Cortex of kidney (tissue), 1 donor: ENCODE measurements at places on chromosomes 11 and 22.

DNA sequence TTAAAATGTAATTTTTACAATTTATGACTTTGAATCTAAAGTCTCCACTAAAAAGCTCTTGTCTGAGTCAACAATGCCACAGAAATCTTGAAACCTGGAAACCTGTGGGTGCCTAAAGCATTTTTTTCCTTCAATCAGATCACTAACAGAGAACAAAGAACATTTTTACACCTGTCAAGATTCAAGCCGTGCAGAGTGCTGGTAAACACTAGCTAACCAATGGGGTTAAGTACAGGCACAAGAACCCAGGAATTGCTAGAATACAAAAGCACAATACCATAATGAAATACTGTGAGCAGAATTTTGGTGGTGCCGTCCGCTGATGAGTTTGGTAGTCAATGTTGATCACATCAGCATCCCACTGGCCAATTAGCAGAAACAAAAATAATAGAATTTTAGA lies 380.3 kb upstream of the PITPNB start:
- DNase-seq: no peak

DNA sequence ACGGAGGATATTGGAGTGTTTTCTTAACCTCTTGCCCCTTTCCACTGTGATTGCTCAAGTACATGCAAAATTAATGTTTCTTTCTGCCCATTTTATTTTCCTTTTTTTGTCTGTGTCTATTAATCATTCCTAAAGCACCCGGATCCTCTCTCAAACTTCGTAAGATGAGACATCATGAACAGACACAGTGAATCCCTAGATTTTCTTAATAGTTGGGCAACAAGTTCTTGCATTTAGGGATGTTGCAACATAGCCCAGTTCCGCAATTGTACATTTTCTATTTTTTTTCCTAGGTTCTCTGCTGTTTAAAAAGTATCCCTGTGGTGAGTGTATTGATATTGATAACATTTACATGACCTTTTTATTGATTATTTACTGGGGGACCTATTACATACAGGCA lies 2.9 kb downstream of the FAM111A start:
- no peak for DNase-seq

DNA sequence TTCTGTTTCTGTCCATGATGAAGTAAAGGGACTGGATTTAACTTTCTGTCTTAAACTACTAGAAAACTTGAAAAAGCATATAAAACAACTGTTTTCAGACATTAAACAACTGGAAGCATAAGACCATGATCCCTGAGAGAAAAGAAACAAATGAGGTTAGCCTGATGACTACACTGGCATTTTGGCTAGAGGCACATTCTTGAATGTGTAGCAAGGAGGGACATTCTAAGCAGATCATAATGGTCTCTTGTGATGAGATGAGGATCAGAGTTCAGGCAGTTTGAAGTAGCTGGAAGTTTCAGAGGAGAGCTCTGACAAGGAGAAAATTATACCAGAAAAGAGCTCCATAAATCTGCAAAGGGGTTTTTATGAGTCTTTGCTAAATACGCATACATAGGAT lies 75.4 kb downstream of the AASDHPPT start:
- DNase-seq: no peak

DNA sequence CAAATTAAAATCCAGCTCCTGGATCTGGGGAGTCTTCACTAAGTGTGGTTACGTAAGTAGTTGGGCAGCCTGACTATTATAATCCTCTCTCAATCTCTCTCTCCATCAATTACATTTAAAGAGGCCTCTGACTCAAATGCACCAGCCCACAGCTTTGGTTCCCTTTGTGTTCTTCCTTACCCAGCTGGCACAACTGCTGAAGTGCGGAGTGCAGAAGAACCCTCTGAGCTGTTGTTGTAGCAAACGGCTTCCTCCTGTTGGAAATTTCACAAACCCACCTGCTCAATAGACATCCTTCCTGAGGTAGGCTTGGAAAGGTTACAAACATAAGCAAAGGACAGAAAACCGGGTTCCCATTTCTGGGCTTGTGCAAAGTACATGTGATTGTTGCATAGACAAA lies 17.0 kb upstream of the SORL1 start:
- DNase-seq: no peak

DNA sequence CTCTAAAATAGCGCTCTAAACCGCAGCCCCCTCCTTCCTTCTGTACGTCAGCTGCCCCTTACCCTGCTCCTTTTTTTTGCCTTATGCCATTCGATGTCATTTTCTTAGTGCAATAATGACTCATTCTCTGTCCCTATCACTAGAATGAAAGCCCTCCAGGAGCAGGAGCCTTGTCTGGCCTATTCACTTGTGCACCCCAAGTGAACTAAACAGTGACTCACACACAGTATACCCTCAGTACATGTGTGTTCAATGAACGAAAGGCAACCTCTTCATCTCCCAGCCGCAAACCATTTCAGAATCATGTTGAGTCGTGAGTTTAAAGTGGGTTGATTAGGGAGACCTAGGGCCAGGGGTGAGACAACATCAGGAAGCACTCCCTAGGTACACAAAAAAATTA lies 50.7 kb upstream of the SPATA19 start:
- DNase-seq: no peak

- no peak for DNase-seq
Measured at GRCh38 chr11:130874396-130874795, 41.9 kb downstream of the SNX19 start.

GRCh38 chr11:71263386-71263785 lies 11.0 kb upstream of the SHANK2 start:
- DNase-seq: no peak

DNA sequence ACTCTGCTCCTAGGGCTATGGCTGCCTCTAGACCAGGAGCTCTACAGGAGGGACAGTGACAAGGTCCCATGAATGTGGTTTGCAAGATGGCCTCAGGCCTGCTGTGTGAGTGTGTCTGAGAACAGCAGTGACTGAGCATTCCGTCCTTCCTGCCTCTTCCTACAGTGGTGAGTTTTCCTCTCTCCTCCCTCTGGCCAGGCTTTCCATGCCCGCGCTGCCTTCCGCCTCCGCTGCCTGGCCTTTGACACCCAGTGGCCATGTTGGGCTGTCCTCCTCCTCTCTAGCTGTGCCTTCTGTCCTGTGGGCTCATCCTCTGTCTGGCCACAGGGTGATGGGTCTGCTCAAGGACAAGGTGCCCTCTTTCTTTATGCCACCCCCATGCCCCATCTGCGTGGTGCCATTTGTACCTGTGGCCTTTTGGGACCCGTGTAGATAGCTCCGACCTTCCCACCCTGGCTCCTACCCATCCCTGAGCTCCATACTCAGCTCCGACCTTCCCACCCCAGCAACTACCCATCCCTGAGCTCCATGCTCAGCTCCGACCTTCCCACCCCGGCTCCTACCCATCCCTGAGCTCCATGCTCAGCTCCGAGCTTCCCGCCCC lies 970.4 kb downstream of the BRD1 start:
- no peak for DNase-seq

DNA sequence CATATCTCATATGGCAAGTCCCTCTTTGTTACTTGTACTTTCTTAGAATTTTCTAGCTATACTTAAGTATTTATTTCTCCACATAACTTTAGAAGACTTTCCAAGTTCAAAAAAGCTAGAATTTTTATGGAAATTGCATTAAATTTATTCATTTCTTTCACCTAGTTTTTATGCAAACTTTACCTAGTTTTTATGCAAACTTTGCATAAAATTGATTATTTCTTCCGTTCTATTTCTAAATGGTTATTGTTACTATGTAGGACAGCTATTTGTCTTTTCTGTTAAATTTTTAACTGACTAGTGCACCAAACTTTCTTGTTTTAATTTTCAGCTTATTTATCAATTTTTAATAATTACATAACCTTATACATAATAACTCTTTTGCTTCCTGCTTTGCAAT lies 3.2 kb upstream of the CREBZF start:
- no peak for DNase-seq

DNA sequence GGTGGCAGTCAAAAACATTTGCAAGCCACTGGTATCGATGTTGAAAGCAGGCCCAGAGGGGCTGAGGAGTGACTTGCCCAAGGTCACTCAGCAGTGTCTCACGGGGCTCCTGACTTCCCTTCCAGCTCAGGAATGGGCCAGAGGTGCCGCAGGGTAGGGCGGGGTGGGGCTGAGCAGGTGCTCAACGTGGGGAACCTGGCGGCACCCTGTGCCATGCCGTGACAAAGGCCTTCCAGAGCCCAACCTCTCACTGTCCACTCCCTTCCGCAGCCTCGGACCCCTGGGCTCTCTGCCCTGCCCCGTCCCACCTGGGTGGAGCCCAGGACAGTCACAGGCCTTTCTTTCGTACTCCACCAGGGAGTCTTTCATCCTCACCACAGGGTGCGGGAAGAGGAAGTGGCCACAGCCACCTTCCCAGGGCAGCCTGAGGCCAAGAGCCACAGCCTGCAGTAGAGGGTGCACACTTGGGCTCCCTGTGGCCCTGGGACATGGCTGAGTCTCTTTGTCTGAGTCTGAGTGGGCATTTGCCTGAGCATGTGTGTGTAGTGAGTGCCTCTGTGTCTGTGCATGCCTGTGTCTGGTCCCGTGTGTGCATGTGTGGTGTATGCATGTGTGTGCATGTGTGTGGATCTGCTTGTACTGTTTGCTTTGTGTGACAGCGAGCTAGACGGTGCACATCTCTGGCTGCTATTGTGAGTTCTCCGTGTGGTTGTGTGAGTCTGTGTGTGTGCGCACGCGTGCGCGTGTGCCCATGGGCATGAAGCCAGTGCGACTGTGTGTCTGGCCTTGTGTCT lies 6.0 kb upstream of the LIF start:
- DNase-seq: no peak

GRCh38 chr11:95589893-95590612 lies 199.5 kb downstream of the FAM76B start:
- no peak for DNase-seq

- no peak for DNase-seq
Measured at GRCh38 chr11:96367342-96367741, 22.4 kb downstream of the CCDC82 start.
